Aorta (tissue), 5 donors: ENCODE measurements at places on chromosomes 16 and 17. TPM values are rescaled to one million over a fixed set of nuclear protein-coding genes. Genes with fewer than 3 reads are reported as not detected.

GRCh38 chr17:13078591-13079385 is 61.0 kb upstream of the ELAC2 start:
- no peak for DNase-seq
- no peaks in the 10 kb centered on the region for H3K4me1 ChIP-seq
- no peak overlapping the region for H3K27ac ChIP-seq
- H3K36me3 ChIP-seq, result no peaks in the 10 kb centered on the region
- H3K27me3 ChIP-seq, result no peaks in the 10 kb centered on the region

CHD9 gene
- total RNA-seq, result 87.3 TPM

DNA sequence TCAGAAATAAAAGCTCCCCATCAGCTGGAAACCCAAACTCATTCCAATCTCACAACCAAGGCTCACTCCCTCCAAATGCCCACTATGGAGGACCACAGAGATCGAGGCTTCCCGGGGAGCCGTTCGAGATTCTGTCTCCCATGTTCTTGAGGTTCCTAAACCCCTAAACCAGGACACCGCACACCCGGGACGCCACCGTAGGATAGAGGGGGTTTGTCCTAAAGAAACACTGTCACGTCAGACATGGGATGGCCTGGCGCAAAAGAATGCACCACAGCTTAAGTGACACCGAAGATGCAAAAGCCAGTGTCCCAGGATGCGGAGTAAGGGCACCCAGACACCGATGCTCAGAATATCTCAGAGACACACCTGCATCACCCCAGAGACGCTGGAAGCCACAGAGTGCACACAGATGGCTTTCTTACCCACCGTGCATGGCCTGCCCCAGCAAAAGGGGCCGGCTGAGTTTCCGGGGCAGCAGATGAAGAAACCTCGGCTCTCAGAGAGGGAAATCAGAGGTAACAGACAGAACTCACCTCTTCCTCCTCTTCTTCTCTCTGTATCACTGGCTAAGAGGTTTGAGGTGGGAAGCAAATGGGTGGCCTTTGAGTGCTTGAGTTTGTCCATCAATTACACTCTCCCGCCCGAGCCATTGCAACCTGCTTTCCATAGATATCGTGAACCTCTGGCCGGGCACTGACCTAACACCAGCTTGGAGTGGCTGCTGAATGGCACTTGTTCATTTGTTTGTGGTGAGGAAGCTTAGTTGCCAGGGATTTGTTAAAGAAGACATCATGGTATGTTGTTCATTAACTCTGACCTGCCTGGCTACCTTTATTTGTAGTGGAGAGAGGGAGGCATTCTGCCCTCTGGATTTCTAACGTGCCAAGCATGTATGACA is 65.1 kb upstream of the TNRC6C start:
- no peaks in the 10 kb centered on the region for H3K36me3 ChIP-seq
- no peaks in the 10 kb centered on the region for H3K27me3 ChIP-seq
- no peak overlapping the region for H3K27ac ChIP-seq
- no peak overlapping the region for H3K4me3 ChIP-seq
- peak; percentile 64 for DNase-seq
- no peaks in the 10 kb centered on the region for H3K4me1 ChIP-seq

GRCh38 chr16:10494343-10495030 is 85.9 kb downstream of the EMP2 start:
- H3K4me1 ChIP-seq, result no peaks in the 10 kb centered on the region
- no peak for DNase-seq
- no peak overlapping the region for H3K4me3 ChIP-seq
- no peak overlapping the region for H3K27ac ChIP-seq
- H3K27me3 ChIP-seq, result no peaks in the 10 kb centered on the region

GRCh38 chr16:526181-527014 is 1.1 kb upstream of the CAPN15 start:
- no peak overlapping the region for H3K27ac ChIP-seq
- H3K4me1 ChIP-seq, result no peaks in the 10 kb centered on the region
- H3K4me3 ChIP-seq, result peak overlapping the region; percentile 44
- H3K27me3 ChIP-seq, result no peaks in the 10 kb centered on the region
- no peak for DNase-seq
- H3K36me3 ChIP-seq, result no peaks in the 10 kb centered on the region

DNA sequence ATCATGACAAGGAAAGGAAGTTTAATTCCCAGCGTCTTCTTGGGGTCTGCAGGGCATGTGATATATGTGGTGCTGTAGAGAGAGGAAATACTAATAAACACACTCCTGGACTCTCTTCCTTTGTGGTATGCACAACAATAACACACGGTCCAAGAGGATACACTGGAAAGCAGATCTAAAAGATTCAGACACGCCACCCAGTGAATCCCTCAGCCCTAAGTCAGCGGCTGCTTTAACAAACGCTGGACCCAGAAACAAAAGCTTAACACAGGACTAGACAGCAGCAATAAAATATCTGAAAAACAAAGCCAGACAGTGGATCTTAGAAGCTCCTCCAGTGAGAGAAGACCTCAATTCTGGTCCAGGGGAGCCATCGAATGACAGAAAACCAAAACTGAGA is 13.1 kb downstream of the CFAP20 start:
- H3K27ac ChIP-seq, result no peak overlapping the region
- H3K4me3 ChIP-seq, result no peak overlapping the region
- peaks cover 8% of the 10 kb centered on the region for H3K36me3 ChIP-seq
- peaks cover 5% of the 10 kb centered on the region for H3K4me1 ChIP-seq
- DNase-seq, result no peak

SHISA9 gene
- total RNA-seq, result 0.39 TPM

KNOP1 gene
- 11.6 TPM for total RNA-seq
